ENCODE measurements at places on chromosomes 4 and X.

- no peak for DNase-seq
Observed at GRCh38 chr4:53919535-53919934, 144.9 kb downstream of the CHIC2 start.

DNA sequence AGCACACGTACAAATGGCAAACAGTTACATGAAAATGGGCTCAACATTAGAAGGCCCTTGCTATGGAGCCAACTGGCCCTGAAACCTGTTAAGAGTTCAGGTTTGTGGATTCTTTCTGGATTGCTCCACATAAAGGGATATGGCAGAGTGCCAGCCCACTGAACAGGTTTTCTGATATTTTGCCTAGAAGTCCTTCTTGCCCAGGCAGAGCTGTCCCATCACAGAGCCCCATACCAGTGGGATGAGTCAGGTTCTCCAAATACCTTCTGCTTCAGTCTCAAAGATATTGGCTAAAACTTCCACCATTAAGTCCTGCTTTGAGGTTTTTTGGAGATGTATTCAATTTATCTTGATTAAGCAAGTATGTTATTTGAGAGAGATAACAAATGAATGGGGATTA, 146.8 kb upstream of the IL1RAPL2 start:
- peak; percentile 1 for DNase-seq

DNA sequence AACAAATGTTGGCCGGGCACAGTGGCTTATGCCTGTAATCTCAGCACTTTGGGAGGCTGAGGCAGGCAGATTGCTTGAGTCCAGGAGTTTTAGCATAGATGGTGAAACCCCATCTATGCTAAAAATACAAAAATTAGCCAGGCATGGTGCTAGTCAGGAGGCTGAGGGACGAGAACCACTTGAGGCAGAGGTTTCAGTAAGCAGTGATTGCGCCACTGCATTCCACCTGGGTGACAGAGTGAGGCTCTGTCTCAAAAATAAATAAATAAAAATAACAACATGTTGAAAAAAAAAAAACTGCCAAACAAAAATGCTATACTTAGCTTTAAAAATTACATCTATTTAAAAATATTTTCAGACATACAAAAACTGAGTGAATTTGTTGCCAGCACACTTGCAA, 374.2 kb upstream of the SMIM31 start:
- DNase-seq, result peak; percentile 74

DNA sequence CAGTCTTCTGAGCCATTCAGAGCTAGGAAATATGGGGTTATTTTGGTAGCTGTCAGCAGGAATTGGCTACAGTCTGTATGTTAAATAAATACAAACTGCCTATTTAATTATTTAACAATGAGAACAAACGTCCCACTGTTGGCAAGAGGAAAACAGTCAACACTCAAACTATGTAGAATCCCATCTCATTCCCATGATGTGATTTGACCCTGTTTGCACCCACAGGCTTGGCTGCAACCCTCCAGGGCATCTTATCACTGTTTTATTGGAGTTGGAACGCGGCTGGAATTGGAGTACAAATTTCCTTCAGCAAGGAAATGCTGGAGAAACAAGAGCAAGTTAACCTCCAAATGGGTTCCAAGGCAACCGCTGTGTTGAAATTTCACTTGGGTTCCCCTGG, 124.0 kb downstream of the KIT start:
- DNase-seq, result no peak

- DNase-seq, result no peak
Observed at GRCh38 chr4:7004331-7004730, 38.8 kb upstream of the TADA2B start.

- no peak for DNase-seq
Observed at GRCh38 chrX:17719711-17720110, 17.6 kb upstream of the SCML1 start.

DNA sequence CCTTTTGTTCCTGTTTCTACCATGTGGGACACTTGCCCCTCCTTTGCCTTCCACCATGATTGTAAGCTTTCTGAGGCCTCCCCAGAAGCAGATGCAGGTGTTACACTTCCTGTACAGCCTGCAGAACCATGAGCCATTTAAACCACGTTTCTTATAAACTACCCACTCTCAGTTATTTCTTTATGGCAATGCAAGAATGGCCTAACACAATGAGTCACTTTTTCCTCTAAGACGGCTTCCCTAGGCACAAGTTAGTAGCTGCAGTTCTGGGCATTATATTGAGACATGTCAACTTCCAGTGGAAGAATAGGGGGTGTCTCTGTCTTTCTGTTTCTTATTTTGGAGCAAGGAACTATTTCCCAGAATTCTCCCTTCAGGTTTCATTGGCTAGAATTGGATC, 32.9 kb upstream of the DIPK2B start:
- DNase-seq, result no peak

DNA sequence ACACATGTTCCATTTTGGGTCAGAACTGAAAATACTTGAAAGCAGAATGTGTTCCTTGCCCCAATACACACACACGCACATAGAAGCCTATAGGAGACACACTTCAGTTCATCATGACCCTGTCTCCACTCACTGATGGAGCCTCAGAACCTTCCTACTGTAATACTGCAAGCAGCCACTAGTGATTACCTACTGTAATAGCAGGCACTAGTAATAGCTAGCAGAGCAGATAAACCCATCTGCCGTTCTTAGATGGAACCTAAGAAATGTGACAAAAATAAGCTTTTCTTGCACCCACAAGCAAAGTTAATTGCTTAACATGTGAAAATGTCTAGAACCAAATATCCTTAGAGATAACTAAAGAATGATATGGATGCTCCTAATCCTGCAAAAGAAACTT, 13.6 kb downstream of the AMTN start:
- no peak for DNase-seq

GRCh38 chr4:849478-850175, 23.7 kb upstream of the CPLX1 start:
- DNase-seq, result no peak

DNA sequence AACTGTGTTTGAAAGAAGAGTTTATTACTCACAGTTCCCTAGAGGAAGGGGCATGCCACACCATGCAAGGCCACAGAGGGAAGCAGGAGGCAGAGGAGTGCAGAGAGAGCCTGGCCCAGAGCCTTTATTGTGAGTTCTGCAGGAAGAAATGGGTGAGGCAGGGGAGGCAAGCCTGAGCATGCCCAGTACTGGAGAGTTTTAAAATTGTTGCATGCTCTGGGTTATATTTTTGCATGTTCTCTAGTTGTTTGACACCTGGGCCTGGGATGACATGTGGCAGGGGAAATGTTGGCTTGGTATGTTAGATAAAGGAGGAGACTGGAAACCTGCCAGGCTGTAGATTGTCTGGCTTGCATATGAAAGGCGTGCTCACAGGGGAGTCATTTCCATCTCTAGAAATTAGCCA, 19.7 kb upstream of the CRMP1 start:
- DNase-seq, result no peak

- DNase-seq, result no peak
Observed at GRCh38 chr4:114674080-114674479, 75.5 kb downstream of the UGT8 start.

DNA sequence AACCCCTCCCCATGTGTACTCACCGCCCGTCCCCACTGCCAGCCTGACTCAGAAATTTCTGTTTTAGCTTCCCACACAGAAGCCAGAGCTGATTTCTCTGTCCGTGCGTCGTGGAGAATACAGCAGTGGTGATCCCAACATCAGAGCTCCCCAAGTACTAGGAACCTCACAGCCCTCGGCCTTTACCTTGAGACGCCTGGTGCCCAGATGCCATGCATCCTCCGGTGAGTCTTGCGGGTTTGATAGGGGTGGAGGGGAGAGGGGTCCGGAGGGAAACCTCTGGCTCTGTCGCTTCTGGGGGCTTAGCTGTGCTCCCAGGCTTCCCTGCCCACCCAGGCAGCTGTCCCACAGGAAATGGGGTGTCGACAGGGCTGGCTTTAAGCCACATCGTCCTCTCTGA, 2.1 kb downstream of the LOC101059915 start:
- DNase-seq, result no peak

- DNase-seq, result no peak
Observed at GRCh38 chr4:78247536-78248285, 190.6 kb downstream of the FRAS1 start.

- DNase-seq, result no peak
Observed at GRCh38 chr4:8509311-8509950, 68.9 kb downstream of the TRMT44 start.

DNA sequence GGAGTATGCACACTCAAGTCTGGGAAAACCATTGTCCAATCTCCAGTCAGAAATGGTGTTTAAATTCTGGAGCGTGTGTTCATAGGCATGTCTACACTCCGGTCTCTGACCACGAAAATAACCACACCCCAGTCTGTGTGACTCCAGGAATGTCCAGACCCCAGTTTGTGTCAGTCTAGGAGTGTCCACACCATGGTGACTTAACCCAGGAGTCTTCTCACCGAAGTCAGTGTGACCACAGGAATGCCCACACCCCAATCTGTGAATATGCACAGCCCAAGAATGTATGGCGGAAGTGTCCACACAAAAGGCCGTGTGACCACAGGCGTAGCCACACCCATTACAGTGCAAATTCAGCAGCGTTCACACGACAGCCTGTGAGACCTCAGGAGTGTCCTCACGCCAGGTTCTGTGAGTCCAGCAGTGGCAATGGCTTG, 11.4 kb downstream of the FTSJ1 start:
- DNase-seq, result no peak

GRCh38 chr4:184994010-184994622, 24.2 kb upstream of the HELT start:
- DNase-seq, result no peak

GRCh38 chrX:119181491-119181890, 53.9 kb upstream of the KIAA1210 start:
- peak; percentile 35 for DNase-seq

Measured in MG63 (cell line).